Ascending aorta (tissue), 2 donors: ENCODE measurements at places on chromosomes 11 and 22. TPM values are rescaled to one million over a fixed set of nuclear protein-coding genes. Genes with fewer than 3 reads are reported as not detected.

The OR2D2 gene
- not detected for total RNA-seq

GRCh38 chr11:115626414-115626813, 122.2 kb upstream of the CADM1 start:
- H3K27me3 ChIP-seq: no peaks in the 10 kb centered on the region
- no peaks in the 10 kb centered on the region for H3K4me1 ChIP-seq
- no peak overlapping the region for H3K4me3 ChIP-seq
- no peaks in the 10 kb centered on the region for H3K36me3 ChIP-seq

The POU2AF2 gene
- not detected for total RNA-seq

The RIMBP3C gene
- not detected for total RNA-seq

GRCh38 chr11:1168721-1169161, 11.0 kb downstream of the MUC5AC start:
- H3K27me3 ChIP-seq: no peaks in the 10 kb centered on the region
- H3K4me3 ChIP-seq: no peak overlapping the region
- H3K4me1 ChIP-seq: no peaks in the 10 kb centered on the region
- H3K27ac ChIP-seq: no peak overlapping the region
- no peak for DNase-seq

The PHOX2A gene
- total RNA-seq: not detected

The GLB1L3 gene
- total RNA-seq: not detected

The XKR3 gene
- total RNA-seq: not detected

The GDPD4 gene
- total RNA-seq: not detected

DNA sequence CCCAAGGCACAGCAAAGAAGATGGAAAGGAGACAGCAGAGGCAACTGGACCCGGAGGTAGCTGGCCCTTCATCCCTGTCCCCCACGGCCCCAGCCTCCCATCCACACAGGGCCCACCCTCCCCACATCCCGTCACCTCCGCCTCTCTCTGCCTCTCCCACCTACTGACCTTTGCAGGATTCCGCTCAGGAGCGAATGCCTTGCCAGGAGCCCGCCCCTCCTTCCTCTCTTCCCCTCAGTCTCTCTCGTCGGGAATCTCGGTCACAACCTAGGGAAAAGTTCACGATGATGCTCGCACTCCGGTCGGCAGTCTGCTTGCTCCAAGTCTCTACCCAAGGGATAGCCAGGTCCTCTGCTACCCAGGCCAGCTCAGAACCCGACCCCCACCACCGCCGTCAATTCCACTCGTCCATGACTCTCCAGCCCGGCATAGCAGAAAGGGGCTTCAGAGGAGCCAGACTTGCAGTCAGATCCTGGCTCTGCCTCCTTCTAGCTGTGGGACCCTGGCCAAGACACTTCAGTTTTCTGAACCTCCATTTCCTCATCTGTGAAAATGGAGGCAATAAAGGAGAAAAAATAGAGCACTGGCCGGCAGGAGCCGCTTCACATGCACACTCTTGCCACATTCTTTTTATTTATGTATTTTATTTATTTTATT, 10.2 kb downstream of the AHNAK start:
- peak overlapping the region; percentile 65 for H3K27ac ChIP-seq
- H3K36me3 ChIP-seq: peaks cover 50% of the 10 kb centered on the region
- H3K4me3 ChIP-seq: no peak overlapping the region
- H3K27me3 ChIP-seq: no peaks in the 10 kb centered on the region
- DNase-seq: no peak

The SLC37A4 gene
- total RNA-seq: 21.2 TPM

The OR52I1 gene
- not detected for total RNA-seq

GRCh38 chr11:776561-777287, 563 bp downstream of the GATD1 start:
- no peaks in the 10 kb centered on the region for H3K27me3 ChIP-seq
- peaks cover 3% of the 10 kb centered on the region for H3K36me3 ChIP-seq
- H3K4me3 ChIP-seq: peak overlapping the region; percentile 88
- H3K27ac ChIP-seq: no peak overlapping the region
- DNase-seq: no peak

DNA sequence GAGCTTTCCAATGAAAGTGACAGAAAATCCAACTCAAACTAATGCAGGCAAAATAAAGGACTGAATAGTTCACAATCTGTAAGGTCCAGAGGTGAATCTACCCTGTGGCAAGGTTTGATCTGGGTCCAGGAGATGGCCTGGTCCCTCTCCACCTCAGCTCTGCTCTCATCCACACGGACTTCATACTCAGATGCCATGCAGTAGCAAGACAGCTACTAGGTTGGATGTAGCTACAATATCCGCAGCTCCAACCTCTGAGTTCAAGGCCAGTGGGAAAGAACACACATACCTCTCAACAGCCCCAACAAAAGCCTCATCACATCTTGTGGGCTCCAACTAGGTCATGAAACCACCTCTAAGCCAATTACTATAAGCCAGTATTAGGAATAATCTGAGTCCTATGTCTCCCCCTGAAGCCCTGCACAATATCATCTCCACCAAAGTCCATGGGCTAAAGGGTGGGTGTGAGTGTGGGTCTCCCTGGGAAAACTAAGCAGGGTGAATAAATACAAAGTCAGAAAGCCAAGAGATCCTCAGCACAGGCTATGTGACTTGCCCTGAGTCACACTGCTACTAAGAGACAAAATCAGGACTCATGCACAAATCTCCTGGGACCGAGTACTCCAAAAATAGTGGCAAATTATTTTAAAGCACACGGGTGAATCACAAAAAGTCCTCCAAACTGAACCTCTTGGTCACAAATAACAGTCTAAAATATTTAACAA, 78.8 kb downstream of the LARGE1 start:
- no peaks in the 10 kb centered on the region for H3K36me3 ChIP-seq
- peak overlapping the region; percentile 49 for H3K27ac ChIP-seq
- peaks cover 18% of the 10 kb centered on the region for H3K4me1 ChIP-seq
- DNase-seq: no peak
- no peaks in the 10 kb centered on the region for H3K27me3 ChIP-seq
- H3K4me3 ChIP-seq: peak overlapping the region; percentile 28

DNA sequence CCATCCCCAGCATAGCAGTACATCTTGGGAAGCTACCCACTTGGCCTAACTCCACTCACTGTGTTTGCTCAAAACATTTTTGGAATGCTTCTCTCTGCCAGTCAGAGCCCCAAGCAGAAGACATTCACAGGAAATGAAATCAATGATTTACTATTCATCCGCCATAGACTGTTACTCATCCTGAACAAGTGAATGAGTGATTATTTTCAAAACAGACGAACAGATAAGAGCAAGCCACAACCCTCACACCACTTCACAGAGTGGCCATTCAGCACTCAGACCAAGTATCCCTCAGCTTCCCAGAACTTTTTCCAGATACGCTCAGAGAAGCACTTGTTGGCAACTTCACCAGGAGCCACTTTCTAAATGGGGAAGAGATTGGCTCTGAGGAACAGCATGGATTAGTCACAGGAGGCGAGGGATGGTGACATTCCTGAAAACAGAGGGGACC, 13.0 kb upstream of the UBASH3B start:
- H3K36me3 ChIP-seq: no peaks in the 10 kb centered on the region
- H3K27me3 ChIP-seq: no peaks in the 10 kb centered on the region
- no peak overlapping the region for H3K4me3 ChIP-seq
- H3K4me1 ChIP-seq: no peaks in the 10 kb centered on the region

The OR2AG1 gene
- total RNA-seq: not detected

The SPA17 gene
- not detected for total RNA-seq

The C1QTNF5 gene
- total RNA-seq: 95.8 TPM

GRCh38 chr11:113685654-113686359, 20.3 kb downstream of the TMPRSS5 start:
- H3K27me3 ChIP-seq: no peaks in the 10 kb centered on the region
- H3K27ac ChIP-seq: no peak overlapping the region
- H3K36me3 ChIP-seq: no peaks in the 10 kb centered on the region
- H3K4me1 ChIP-seq: no peaks in the 10 kb centered on the region
- no peak for DNase-seq
- H3K4me3 ChIP-seq: no peak overlapping the region

DNA sequence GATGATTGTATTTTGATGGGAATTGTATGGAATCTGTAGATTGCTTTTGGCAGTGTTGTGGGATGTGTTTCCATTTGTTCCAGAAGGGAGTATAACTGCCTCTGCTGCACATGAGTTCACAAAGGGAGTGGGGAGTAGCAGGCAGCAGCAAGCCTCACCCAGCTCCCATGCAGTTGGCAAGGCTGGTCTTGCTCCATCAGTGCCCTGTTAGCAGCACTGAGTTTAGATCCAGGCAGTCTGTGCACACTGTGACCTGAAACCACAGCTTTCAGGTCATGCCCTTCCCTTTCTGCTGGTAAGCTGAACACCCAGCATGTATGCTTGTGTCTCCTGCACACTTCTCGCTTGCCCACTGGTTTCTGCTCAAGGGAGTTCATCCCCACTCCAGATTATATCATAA, 3.7 kb upstream of the NUCB2 start:
- no peak overlapping the region for H3K4me3 ChIP-seq
- no peaks in the 10 kb centered on the region for H3K27me3 ChIP-seq
- no peaks in the 10 kb centered on the region for H3K4me1 ChIP-seq
- DNase-seq: no peak
- no peaks in the 10 kb centered on the region for H3K36me3 ChIP-seq

DNA sequence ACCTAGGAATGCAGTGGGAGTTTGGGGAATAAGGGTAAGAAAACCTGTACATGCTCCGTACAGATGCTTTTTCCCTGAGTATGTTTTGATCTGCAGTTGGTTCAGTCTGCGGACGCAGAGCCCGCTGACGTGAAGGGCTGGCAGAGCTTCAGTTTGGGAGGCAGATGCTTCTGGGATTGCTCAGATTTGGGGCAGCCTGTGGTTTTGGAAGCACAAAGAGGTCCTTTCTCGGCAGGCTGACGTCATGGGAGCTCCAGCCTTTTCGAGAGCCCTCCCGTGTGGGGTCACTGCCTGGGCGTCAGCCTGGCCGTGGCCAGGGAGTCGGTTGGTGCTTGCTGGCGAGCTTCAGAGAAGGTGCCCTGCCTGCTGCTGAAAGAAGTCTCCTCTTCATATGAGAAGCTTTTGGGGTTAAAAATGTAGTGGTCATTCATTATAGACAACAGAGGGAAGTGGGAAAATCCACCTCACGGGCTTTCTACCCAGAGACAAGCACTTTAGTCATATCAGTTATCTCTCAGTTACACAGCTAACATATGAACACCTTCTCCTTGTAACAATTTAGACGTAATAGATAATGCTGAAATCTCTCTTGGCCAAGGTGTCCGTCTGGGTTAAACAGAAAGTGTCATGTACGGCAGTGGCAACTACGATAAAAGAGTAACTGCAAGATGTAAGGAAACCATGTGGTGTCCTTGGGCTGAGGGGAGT, 26.8 kb downstream of the TPCN2 start:
- no peak overlapping the region for H3K4me3 ChIP-seq
- DNase-seq: peak; percentile 94
- H3K27ac ChIP-seq: peak overlapping the region; percentile 62
- no peaks in the 10 kb centered on the region for H3K4me1 ChIP-seq
- H3K36me3 ChIP-seq: peaks cover 66% of the 10 kb centered on the region

The OR52I2 gene
- not detected for total RNA-seq

The TMA7B gene
- not detected for total RNA-seq

- H3K4me1 ChIP-seq: no peaks in the 10 kb centered on the region
- no peak overlapping the region for H3K4me3 ChIP-seq
- DNase-seq: no peak
- H3K36me3 ChIP-seq: peaks cover 19% of the 10 kb centered on the region
Measured at GRCh38 chr11:59189986-59190385, 18.1 kb downstream of the DTX4 start.

- no peak for DNase-seq
- no peak overlapping the region for H3K4me3 ChIP-seq
- no peaks in the 10 kb centered on the region for H3K36me3 ChIP-seq
- H3K27me3 ChIP-seq: peaks cover 16% of the 10 kb centered on the region
- H3K27ac ChIP-seq: no peak overlapping the region
Measured at GRCh38 chr11:46390331-46391171, 1.0 kb downstream of the CHRM4 start.

DNA sequence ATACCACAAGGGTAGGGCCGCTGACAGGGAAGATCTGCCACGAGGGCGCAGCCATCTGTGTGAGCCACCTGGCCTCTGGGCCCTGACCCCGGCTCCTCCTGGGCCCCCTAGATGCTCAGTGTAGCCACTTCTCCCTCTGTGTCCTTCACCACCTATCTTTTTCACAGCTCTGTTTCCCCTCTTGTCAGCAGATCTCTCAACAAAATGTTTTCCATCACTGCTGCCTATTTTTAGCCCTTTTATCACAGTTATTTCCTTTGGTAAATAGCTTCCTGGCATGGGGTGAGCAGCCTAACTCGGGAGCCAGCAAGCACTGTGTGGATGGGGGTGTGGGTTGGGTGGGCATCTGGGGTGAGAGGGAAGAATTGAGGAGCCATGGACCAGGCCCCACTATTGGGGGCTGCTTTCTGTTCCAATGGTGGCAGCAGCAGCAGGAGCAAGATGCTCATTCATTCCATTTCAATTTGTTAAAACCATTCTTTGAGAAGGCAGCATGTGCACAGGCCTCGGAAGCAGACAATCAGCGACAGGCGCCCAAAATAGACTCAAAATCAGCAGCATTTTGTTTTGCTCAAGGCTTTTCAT, 135.2 kb upstream of the NAV2 start:
- H3K4me3 ChIP-seq: no peak overlapping the region
- DNase-seq: no peak

DNA sequence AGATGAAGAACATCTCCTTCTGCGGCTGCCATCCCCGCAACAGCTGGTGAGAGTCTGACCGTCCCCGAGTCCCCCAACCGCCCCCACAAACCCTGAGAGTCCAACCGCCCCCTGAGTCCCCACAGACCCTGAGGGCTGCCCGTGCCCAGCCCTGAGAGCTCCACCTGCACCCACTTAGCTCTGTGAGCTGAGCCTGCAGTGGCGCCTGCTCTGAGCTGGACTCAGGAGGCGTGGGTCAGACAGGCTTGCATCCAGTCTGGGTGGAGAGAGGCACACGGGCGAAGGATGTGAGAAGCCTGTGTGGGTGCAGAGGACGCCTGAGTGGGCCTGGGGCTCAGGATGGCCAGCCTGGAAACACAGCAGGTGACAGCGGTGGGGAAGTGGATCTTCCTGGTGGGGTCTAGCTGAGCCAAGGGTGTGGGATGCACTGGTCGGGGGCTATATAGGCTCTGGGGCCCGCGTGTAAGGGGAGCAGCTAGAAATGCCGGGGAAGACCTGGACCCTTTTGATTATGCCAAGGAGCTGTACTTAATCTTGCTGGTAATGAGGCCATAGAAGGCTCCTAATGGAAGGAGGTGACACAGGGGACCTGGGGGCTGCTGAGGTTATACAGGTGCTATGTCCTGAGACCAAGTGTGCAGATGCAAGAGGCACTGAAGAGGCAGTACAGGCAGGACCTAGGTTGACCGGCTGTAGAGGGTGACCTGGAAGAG, 6.5 kb downstream of the MAPK8IP2 start:
- no peak overlapping the region for H3K27ac ChIP-seq
- DNase-seq: no peak
- H3K27me3 ChIP-seq: peaks cover 6% of the 10 kb centered on the region
- H3K36me3 ChIP-seq: no peaks in the 10 kb centered on the region
- no peaks in the 10 kb centered on the region for H3K4me1 ChIP-seq

The OR2AT4 gene
- total RNA-seq: not detected

GRCh38 chr11:1448882-1449281, 37.7 kb downstream of the MOB2 start:
- H3K4me1 ChIP-seq: peaks cover 4% of the 10 kb centered on the region
- no peak overlapping the region for H3K27ac ChIP-seq
- no peaks in the 10 kb centered on the region for H3K27me3 ChIP-seq
- H3K36me3 ChIP-seq: no peaks in the 10 kb centered on the region
